ENCODE measurements at places on chromosomes 11 and 22.

- no peak for DNase-seq
Observed at GRCh38 chr22:33519071-33519973, 401.0 kb downstream of the LARGE1 start.

- no peak for DNase-seq
Observed at GRCh38 chr11:99325847-99326246, 305.1 kb downstream of the CNTN5 start.

GRCh38 chr11:44443836-44444769 lies 121.4 kb upstream of the CD82 start:
- no peak for DNase-seq

DNA sequence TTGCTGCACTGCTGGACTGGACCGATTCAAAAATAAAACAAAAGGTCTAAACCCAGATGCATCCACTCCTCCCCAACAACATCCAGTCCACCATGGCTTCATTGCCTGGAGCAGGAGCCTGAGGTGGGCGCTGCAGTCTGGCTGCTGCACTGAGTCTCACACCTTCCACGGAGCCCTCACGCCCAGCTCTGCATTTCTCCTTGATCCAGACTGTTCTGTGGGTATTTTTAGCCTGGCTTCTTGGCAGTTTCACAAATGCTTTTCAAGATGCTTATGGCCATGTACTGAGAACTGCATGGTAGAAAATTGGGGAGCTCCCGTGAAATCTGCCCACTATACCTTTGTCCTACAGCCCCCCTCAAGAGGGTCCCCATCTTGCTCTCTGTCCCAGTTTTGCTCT lies 53.3 kb upstream of the JAM3 start:
- no peak for DNase-seq

- no peak for DNase-seq
Observed at GRCh38 chr11:17722000-17722643, 2.8 kb downstream of the MYOD1 start.

- no peak for DNase-seq
Observed at GRCh38 chr11:96523656-96524055, 133.8 kb downstream of the JRKL start.

GRCh38 chr11:119795231-119795630 lies 66.2 kb upstream of the NECTIN1 start:
- DNase-seq: no peak

- DNase-seq: no peak
Observed at GRCh38 chr11:45565446-45565988, 99.9 kb downstream of the CHST1 start.

Measured in stimulated activated CD4-positive, alpha-beta T cell treated with anti-CD3 and anti-CD28 coated beads, Interleukin-4, amount 100 ng/mL, for 48 hours (primary cell).